ENCODE measurements at places on chromosomes 7 and 10. TPM values are rescaled to one million over a fixed set of nuclear protein-coding genes. Genes with fewer than 3 reads are reported as not detected.

The DENND11 gene
- total RNA-seq: 31.9 TPM

The PDSS1 gene
- total RNA-seq: 9.3 TPM

The ANKRD2 gene
- not detected for total RNA-seq

The PVRIG gene
- 0.78 TPM for total RNA-seq

The PAX4 gene
- not detected for total RNA-seq

The ADCYAP1R1 gene
- total RNA-seq: 1.8 TPM

The RARRES2 gene
- 400 TPM for total RNA-seq

The JAKMIP3 gene
- 0.33 TPM for total RNA-seq

The HECTD2 gene
- total RNA-seq: 10.2 TPM

The TBX20 gene
- not detected for total RNA-seq

The PTF1A gene
- 138 TPM for total RNA-seq

The IFIT1B gene
- total RNA-seq: not detected

The SAMD9L gene
- total RNA-seq: 5.4 TPM

The HKDC1 gene
- 6.7 TPM for total RNA-seq

The KIF20B gene
- 2.1 TPM for total RNA-seq

The CCDC146 gene
- 7.5 TPM for total RNA-seq

The OR2A42 gene
- not detected for total RNA-seq

The SLC29A4 gene
- 24.4 TPM for total RNA-seq

The HSPA12A gene
- total RNA-seq: 22.7 TPM

The AVL9 gene
- 15.3 TPM for total RNA-seq

The HOXA7 gene
- total RNA-seq: 0.26 TPM

The CHN2 gene
- 58.6 TPM for total RNA-seq

The RSBN1L gene
- 16.2 TPM for total RNA-seq

The GRB10 gene
- total RNA-seq: 229 TPM

The VKORC1L1 gene
- total RNA-seq: 18.8 TPM

The TMEM184A gene
- 21.0 TPM for total RNA-seq

The CYP2E1 gene
- total RNA-seq: 18.1 TPM

The CFAP46 gene
- 0.52 TPM for total RNA-seq

The SUGCT gene
- 0.78 TPM for total RNA-seq

The FGFBP3 gene
- 2.3 TPM for total RNA-seq

The GARS1 gene
- 43.1 TPM for total RNA-seq

The GRID2IP gene
- 1.0 TPM for total RNA-seq

The GPC2 gene
- 1.6 TPM for total RNA-seq

The PNLIPRP3 gene
- not detected for total RNA-seq

The PRSS37 gene
- total RNA-seq: not detected

The SMKR1 gene
- total RNA-seq: not detected

All from body of pancreas (tissue), 4 donors.